Activated T-helper 1 cell treated with anti-CD3 and anti-CD28 coated beads, Interleukin-2, amount 50 U/mL, for 16 hours (primary cell): ENCODE measurements at places on chromosomes 2 and 18.
A peak's percentile ranks its signal among the peaks of the same experiment; 100 is the strongest.

DNA sequence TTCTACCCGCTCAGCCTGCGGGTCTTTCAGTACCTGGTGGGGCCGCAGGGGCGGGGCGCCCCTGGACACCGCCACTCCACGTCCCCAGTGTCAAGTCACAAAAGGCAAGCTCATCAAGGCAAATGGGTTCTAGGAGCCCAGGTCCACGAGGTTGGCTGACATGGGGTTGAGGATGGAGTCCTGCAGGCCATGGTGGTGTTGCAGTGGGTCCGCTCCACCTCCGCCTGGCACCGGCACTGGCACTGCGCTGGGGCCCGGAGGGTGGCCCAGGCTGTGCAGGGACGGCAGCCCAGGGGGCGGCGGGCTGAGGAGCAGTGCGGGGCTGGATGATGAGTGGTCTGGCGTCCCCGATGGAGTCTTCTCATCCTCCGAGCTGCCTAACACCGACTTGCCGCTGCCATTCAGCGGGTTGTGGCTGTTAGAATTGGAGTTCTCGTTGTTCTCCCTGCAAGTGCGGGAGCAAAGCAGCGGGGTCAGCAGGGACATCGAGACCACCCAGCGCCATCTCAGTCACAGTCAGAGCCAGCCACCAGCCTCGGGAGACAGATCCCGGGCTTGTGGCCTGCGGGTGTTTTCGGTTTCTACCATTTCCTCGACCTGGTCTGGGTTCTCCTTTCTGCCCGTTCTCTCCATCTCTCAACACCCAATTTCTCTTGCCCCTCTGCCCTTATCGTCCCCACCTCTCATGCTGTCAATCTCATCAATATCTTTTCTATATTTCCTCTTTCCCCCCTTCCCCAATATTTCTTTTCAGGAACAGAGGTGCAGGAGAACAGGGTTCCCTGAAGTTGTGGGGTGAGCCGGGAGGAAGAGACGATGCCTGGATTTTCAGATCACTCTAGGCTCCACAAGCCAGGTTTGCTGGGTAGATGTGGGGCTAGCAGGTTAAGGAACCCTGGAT, 3.0 kb downstream of the SIX2 start:
- DNase-seq = no peak

GRCh38 chr2:14700753-14701152, 68.2 kb downstream of the LRATD1 start:
- no peak for DNase-seq

- no peak for DNase-seq
These were observed 665.5 kb upstream of the SOX11 start for GRCh38 chr2:5026571-5027234.

DNA sequence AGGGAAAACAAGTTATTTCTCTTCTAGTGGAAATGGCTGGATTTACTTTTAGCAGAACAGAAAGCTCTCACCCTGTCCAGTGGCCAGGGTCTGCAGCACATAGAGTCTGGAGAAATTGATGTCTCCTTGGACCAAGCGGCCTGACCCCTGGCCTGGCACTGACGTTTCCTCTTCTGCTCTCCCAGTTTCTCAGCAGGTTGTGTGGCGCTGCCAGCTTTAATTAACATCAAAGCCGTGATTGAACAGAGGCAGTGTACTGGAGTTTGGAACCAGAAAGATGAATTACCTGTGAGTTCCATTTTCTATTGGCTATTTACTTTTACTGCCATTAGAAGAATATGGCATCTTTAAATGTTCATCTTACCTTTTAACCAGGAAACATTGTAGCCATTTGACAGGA, 20.9 kb downstream of the CD8A start:
- no peak for DNase-seq

- no peak for DNase-seq
These were observed 312.9 kb downstream of the PRKCE start for GRCh38 chr2:45964223-45964841.

DNA sequence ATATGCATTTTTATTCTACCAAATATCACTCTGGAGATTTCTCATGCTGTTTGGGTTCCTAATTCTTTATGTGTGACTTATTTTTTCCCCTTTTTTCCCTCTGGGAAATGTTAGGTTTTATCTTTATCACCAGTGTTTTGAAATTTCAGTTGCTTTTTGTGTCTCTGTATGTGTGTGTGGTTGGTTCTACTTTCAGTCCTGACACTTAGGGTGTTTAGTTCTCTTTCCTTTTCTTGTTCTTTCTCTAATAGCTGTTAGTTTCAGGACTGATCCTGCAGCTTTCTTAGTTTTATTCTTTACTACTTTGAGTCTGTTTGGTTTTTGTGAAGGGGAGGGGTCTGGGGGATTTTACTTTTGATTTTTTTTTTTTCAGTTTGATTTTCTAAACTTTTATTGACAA, 23.1 kb downstream of the PPM1B start:
- DNase-seq = no peak

- no peak for DNase-seq
These were observed 404.4 kb upstream of the SYT4 start for GRCh38 chr18:43681661-43682060.

- DNase-seq = no peak
These were observed 330.3 kb upstream of the FIGN start for GRCh38 chr2:164066095-164066494.

- no peak for DNase-seq
These were observed at the start of gene TFPI for GRCh38 chr2:187554011-187554703. Gene TFPI (minus strand): TSS chr2:187554435. CDS start chr2:187503768, 50,667 bp downstream.

- DNase-seq = no peak
These were observed 74.7 kb upstream of the ETAA1 start for GRCh38 chr2:67322353-67323001.

DNA sequence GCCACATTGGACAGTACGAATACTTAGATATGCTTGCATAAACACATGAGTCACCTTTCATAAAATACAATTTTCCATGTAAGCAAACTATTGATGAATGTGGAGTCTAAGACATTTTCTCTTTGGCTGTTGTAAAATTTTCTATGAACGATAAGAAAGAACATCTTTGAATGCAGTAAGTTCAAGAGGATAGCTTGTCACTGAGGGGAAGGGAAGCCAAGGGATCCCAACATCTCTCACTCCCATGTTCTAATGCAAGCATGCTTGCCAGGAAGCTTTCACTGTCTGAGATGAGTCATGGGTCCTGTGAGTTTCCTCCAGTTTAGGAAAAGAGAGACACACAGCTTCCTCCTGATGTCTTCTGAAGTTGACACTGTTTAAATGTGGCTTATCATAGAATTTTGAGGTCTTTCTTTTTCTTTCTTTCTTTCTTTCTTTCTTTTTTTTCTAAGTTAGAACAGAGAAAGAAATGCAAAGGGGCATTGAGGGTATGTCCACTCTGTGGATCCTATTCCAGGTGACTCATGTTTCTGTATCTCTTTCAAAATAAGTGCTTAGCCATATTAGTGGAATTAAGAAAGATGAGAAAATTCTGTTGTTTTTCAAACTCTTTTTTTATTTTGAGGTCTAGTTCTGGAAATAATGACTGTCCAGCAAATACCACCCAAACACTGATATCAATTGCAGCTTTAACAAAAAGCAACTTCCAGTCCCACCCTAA, 146.6 kb downstream of the RDH14 start:
- DNase-seq = no peak

DNA sequence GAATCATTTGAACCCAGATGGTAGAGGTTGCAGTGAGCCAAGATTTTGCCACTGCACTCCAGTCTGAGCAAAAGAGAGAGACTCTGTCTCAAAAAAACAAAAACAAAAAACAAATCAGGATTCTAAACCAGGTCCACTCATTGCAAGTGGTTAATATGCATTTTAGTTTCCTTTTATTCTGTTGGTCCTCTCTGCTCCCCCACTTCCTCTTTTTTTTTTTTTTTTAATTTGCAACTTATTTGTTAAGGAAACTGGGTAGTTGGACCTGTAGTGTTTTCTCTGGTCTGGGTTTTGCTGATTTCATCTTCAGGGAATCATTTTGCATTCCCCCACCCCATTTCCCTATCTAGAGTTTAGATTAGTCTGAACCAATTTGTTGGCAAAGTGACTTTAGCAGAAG, 14.0 kb downstream of the FER1L5 start:
- no peak for DNase-seq

DNA sequence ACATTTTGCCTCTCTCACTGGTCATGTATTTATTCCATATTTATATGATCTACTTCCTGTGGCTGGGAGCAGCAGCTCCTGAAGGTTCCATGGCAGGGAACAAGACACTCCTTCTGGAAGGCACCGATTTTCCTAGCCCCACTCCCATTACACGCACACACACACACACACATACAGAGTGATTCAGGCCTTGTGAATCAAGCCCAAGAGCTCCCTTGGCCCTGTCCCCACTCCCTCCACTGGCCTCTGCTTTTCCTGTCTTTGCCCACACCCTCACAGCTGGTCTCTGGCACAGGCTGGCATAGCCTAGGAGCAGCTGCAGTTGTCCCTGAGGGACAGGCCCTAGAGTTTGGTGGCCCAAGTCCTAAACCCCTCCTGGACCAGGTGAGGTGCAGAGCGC, 201.7 kb downstream of the NAPG start:
- DNase-seq = no peak

GRCh38 chr2:118374974-118375755, 286.9 kb downstream of the INSIG2 start:
- DNase-seq = no peak

DNA sequence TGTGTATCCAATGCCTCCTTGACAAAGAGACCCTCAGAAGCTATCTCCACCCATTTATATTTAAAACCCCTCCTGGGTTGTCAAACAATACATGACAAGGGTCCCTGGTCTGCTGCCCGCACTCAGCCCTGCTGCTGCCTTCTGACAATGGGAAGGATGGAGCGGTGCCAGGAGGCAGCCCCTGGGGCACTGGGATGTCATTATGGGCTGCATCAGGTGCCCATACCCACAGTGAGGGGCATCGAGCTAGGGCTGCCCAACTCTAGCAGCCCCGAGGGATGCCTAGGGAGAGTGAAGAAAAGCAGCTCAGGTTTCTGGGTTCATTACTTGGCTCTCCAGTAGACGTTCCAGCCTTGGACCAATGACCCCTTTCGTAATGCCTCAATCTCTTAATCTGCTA, 301.7 kb downstream of the ALK start:
- no peak for DNase-seq

DNA sequence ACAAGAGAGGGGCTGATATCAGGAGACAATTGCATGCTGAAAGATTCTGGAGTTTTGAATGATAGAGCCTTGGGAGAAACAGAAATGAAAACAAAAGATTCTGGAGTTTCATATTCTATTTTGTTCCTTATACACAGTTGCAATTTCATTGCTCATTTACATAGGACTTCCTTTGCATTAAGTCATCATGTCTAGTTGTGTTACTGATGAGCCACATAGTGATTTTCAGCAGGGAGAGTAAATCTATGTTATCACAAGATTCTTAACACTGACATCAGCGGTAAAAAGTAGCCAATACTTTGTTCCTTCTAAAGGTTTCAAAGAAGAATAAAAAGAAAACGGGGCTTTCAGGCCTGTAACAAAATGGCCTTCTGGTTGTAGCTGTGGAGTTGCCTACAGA, 7.1 kb downstream of the ADAM17 start:
- DNase-seq = no peak

- no peak for DNase-seq
These were observed 136.4 kb downstream of the HDAC4 start for GRCh38 chr2:239264492-239264837.

GRCh38 chr2:68196120-68196716, 38.5 kb downstream of the PNO1 start:
- DNase-seq = peak; percentile 12

- DNase-seq = no peak
These were observed 296.2 kb upstream of the SPRED2 start for GRCh38 chr2:65728477-65729180.

- no peak for DNase-seq
These were observed 97.3 kb downstream of the SH3BP4 start for GRCh38 chr2:235049069-235049468.

DNA sequence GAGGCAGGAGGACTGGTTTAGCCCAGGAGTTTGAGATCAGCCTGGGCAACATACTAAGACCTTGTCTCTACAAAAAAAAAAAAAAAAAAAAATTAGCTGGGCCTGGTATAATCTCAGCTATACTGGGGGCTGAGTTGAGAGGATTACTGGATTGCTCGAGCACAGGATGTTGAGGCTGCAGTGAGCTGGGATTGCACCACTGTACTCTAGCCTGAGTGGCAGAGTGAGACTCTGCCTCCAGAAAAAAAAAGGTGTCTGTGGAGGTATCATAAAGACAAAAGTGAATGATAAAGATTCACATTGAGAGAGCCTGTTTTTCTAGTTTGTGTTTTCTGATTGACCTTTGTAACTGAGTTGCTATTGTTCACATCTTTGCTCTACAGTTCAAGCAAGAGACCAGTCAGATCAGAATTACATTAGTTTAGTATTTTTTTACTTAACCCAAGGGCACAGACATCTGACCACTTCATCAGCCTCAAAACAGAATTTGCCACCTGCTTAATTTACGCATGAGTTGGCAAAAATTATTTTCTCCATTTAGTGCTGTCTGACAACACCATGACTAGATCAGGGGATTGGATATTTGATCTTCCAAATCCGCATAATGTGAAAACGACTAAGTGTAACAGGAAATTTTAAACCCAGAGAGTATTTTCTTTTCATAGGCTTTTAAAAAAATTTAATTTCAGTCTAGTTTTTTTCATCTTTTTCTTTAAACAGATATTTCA, 271.0 kb downstream of the TGIF1 start:
- no peak for DNase-seq

GRCh38 chr18:28198620-28199019, 21.7 kb upstream of the CDH2 start:
- DNase-seq = no peak
